ENCODE measurements at places on chromosomes 1 and 21.

DNA sequence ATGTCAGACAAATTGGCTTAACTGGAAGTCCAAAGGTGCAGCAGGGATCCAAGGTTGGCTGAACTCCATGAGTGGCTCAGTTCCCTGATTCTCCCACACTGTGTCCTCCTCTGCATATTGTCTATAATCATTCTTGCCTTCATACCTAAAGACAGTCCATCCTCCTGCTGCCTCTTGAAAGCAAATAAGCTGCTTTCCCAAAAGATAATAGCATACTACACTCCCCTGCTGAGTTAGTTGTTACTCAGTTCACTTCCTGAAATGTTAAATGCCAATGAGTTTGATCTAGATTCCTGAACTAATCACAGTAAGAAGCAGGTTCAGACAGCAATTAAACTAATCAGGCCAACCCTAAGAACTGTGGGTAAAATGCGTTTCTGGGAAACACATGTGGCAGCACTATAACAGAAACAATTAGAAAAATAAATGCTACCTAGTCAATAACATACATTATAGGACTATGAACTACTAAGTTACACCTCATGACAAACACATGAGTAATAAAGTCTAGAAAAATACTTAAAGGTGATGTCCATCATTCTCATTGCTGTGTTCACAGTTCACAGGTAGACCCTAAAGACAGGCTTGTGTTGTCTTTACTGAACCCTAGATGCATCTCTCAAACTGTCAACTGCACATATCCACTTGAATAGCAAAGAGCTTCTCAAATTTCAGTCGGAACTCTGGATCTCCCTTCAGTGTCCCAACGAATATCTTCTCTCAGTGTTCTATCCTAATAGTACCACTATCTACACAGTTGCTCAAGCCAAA lies 50.8 kb upstream of the BOLA1 start:
- no peak for DNase-seq

- no peak for DNase-seq
These were observed 5.8 kb downstream of the PEX10 start for GRCh38 chr1:2406451-2407041.

DNA sequence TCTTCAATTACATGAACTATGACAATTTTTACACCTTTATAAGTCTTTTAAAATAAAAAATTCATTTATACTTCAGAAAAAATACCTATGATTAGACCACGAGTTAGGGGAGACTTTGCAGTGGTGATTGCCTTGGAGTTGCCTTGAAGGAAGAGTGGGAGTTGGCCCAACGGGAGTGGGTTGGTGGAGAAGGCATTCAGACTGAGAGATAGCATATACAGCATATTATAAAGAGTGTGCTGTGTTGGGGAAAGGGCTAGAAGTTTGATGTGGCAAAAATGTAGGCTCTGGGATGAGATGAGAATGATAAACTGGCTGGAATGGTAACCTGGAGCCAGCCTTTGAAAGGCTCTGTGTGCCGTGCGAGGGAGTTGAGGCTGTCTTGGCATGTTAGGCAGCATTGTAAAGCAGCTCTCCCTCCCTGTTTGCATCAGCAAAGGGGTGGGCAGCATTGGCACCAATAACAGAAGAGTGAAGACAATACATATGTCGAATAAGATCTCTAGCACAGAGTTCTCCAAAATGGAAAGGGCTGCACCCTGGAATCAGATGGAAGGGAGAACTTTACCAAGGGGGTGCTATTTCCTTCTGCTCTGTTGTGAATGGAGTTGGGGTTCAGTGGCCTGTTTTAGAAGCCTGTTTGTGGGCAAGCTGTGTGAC lies 24.4 kb downstream of the MPZL1 start:
- DNase-seq, result no peak

DNA sequence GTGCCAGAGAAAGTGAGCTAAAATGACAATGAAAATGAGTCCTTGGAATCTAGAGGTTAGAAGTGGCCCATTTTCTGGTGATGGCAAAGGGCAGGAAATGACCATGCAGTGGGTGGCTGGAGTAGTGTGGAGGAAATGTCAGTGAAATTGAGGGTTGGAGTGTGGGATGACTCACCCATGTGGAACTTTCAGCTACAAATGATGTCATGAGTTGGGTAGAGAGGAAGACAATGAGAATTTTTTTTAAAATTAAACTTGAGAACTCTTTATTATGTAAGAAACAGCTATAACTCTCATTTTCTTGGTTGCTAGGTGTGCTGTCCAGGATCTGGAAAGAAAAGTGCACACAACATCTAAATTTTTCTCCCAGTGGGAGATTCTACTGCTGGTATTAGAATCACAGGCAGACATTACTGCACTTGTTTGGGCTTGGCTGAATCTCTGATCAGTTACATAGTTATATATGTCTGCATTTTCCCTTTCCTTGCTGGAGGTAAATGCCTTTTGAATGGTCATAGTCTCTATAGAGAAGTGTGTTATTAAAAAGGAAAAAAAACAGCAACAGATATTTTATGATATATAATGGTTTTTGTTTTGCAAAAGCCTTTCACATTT lies 56.8 kb upstream of the GNG12 start:
- DNase-seq, result no peak

- no peak for DNase-seq
These were observed 25.0 kb downstream of the GIPC2 start for GRCh38 chr1:78070758-78071157.

GRCh38 chr1:31910933-31911332 lies 27.2 kb downstream of the PTP4A2 start:
- no peak for DNase-seq

DNA sequence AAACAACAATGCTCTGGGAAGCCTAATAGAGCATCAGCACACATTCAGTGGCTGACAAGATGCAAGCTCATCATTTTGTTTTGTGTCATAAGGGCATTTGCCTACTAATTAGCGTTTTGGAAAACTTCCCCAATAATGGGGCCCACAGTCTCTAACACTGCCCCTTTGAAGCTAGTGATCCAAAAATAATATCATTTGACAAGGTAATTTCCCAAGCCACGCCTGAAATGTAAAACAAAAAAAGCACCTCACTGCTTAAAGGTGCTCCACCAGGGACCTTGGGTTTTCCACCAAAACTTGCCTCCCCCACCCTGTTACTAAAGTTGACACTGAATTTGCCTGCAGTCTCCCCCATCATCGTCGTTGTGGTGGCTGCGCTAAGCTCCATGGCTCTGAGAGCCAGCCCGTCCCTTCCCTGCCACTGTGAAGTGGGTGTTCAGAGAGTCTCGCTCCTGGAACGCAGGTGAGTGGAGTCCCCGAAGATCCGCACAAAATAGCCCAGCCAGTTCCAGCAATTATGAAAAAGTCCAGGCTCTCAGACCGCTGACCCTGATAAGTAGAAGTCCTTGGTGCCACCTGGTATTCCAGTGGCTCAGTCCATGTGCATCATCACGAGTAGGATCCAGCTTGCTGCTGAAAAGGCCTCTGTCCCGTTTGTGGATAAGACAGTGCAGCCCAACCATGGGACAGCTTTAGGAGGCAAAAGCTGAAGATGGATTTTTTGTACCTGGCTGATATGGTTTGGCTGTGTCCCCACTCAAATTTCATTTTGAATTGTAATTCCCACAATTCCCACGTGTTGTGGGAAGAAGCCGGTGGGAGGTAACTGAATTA lies 52.2 kb downstream of the RAB3GAP2 start:
- no peak for DNase-seq

DNA sequence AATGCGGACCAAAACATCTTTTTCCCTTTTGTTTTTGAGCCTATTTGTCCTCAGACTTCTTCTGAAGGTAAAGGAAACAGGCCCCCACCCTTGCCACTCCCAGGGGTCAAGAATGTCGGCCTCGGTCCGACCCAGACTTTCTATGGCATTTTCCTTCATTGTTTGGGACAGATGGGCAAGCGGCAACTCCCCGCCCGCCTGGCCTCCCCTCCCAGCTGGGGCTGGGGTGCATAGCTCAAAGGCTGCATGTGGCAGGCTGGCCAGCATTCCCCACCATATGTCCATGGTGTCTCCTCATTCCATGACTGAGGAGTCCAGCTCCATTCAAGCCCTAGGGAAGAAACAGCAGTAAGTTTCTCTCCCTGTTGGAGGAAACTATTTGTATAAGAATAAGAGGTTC lies 29.4 kb upstream of the TSPEAR start:
- DNase-seq, result no peak

GRCh38 chr21:33244779-33245105 lies 15.0 kb downstream of the IFNAR2 start:
- DNase-seq, result no peak

DNA sequence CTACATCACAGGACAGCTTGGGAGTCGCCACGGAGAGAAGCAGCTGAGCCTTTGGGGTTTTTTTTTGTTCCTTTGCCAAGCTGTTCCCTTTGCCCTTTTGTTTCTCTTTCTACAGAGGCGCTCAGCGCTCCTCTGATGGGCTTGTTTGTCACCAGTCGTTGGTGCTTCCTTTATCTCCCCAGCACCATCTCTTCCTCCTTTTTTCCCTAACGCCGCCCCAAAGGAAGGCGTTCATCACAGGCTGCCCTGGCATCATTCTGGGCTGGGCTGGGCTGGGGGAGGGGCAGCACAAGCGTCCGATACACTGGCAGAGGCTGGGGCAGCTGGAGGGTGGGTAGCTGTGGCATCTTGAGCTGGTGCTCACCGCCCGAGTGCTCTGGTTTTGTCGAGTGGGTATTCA lies 10.5 kb downstream of the IGSF21 start:
- DNase-seq, result no peak

- no peak for DNase-seq
These were observed 68.3 kb downstream of the SYF2 start for GRCh38 chr1:25163986-25164385.

- no peak for DNase-seq
These were observed 95.0 kb upstream of the VAV3 start for GRCh38 chr1:108059945-108060344.

DNA sequence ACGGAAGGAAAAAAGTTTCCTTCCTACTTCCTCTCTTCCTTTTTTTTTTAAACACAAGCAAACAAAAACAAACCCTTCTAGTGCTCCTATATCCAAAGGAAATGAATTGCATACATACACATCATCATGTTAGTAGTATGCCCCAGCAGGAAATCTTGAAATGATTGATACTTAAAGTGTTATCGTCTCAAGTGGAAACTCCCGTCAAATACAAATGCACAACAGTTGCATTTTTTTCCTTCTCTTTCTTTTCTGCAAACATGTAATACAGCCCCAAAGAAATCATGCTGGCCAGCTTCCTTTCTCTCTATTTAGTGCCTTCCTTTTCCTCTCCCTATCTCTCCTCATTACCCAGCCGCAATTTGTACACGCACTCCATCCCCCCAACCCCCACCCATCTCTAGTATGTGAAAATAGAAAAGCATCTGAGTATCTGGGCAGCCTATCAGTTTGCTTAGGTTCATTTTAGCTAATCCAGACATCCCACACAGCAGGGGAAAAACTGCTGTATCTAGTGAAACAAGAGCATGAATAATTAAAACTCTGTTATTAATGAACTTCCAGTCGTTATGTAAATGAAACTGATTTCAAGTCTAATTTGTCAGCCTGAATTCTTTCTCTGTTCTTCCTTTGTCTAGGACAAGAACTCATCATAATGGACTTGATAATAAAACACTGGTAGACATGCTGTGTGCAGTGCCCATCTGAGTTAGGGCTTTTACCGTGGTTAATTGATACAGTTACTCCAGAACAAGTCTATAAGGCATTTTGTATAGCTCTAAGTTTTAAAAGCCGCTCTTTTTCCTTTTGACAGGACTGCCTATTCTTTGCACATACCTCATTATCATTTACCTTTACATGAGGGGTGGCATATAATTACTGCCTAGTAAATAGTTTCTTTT lies 336.5 kb upstream of the ADGRL2 start:
- no peak for DNase-seq

DNA sequence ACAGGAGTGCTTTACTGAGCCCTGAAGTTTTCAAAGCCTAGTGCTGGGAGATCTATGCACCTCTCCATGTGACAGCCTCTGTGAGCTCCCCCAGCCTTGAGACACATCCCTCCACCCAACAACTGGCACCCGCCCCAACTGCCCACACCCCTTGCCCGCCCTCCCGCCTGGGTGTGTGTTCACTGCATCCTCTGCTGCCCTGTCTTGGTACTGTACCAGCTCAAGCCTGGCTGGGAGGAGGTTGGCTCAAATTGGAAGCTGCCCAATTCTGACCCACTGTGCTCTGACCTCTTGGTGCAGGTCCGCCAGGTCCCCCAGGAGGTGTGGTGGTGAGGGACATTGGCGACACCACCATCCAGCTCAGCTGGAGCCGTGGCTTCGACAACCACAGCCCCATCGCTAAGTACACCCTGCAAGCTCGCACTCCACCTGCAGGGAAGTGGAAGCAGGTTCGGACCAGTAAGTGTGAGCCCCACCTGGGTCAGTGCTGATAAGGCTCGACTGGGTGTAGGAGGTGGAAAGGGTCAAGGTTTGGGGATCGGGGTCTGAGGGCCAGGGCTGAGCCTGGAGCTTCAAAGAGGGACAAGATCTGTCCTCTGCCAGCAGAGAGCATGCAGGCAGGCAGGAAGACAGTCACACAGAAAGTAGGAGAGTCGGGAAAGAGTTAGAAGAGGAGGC lies 18.0 kb downstream of the TMEM81 start:
- DNase-seq, result no peak

DNA sequence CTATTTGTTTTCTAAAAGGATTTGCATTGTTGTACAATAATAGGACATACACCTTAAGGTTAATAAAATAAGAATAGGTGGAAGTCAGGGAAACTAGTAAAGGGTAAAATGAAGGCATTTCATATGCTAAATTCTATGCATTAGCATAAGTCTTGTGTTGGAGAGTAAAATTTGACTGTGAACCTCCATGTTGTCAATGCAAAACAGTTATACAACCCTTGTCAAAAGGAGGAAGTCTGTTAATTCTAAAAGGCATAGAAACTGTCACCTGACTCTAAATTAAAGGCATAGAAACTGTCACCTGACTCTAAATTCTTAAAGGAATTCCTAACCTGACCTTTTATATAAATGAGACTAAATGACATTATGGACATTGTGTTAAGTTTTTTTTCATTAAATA lies 291.8 kb downstream of the OLFM3 start:
- DNase-seq, result no peak

GRCh38 chr21:16522548-16522947 lies 792.8 kb downstream of the USP25 start:
- no peak for DNase-seq

DNA sequence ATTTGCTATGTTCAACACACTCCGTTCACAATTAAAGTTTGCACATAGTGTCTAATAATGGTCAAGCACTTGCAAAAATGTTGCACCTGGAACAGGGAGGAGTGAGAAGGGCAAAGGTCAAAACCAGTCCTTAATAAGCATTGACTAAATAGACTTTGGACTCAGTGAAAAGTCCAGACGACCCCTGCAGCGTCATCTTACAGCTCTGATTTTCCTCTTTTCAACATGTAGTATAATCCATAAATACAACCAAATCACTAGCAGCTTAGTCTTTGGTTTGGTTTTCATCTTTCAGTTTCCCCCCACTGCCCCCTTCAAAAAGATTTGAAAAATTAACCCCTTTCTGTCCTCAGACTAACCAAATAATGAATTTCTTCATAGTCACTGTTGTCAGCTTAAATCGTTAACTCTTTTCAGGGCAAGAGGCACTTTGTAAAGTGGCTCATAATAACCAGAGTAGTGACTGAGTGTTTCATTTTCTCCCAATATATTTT lies 290.3 kb downstream of the PTPRC start:
- DNase-seq, result no peak

GRCh38 chr1:116544588-116545358 lies 26.1 kb downstream of the CD58 start:
- DNase-seq, result no peak

All from activated CD4-positive, CD25-positive, alpha-beta regulatory T cell treated with anti-CD3 and anti-CD28 coated beads, Interleukin-2, amount 50 U/mL, for 16 hours (primary cell).